ENCODE measurements at places on chromosomes 2 and 18.

DNA sequence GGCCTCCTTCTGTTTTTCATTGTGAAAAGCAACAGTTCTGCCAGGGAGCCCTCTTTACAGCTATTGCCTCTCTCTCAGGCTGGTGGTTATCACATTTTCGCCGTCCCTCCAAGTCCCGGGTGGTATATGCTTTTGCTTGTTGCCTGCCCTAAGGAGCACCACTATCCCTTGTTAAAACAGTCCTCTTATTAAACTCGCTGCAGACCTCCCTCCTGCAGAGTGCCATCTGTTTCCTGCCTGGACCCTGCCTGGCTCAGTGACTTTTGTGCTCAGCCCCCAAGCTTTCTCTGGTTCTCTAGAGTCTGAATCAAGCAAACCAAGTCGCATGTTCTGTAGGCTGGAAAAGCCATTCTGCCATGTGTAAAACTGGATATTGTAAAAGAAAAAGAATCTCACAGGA is 72.1 kb upstream of the FHL2 start:
- no peak for DNase-seq

DNA sequence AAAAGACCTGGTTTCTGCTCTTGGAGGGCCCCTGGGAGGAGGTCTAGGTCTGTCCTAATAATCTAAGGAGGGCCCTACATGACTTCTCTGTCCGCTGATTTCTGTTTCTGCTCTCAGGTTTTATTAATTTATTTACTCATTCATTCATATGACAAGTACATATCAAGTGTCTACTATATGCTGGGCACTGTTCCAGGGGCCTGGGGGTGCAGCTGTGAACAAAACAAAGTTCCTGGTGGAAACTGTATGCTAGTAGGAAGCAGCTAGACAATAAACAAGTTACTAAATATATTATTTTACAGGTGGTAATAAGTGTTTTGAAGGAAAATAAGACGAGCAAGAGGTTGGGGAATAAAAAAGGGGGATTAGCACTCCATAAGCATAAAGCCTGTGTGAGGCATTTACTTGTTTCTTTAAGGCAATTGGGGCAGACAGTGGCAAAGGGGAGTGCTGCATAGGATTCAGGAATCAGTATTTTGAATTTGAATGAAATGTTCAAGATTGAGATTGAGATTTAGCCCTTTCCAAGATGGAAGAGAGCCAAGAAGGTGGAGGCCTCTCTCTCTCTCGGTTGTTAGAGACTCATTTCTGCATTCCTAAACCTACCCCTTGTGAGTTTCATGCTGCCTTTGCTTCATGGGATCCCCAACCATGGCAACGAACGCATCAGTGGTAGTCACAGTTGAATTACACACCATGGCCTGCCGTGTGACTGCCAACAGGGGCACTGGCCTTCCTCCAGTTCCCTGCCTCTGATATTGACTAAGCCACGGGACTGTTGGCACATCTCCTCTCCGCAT is 28.3 kb downstream of the DRC1 start:
- no peak for DNase-seq

DNA sequence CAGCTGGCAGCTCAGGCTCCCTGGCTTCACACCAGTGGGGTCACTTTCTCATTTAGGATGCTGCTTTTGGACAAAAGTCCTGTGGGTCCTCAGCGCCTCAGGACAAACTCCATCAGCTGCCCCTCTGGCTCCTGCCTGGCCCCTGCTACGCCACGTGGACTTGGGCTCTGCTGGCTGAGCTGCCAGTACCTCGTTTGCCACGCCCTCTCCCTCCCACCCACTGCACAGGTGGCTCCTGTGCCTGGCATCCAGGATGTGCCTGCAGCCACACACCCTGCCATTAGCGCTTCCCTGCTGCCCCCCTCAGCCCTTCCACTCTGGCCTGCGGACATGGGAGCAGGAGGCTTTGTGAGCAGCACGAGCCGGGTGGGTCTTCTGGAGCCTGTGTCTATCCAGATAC is 118.9 kb downstream of the ZNF236 start:
- DNase-seq = no peak

DNA sequence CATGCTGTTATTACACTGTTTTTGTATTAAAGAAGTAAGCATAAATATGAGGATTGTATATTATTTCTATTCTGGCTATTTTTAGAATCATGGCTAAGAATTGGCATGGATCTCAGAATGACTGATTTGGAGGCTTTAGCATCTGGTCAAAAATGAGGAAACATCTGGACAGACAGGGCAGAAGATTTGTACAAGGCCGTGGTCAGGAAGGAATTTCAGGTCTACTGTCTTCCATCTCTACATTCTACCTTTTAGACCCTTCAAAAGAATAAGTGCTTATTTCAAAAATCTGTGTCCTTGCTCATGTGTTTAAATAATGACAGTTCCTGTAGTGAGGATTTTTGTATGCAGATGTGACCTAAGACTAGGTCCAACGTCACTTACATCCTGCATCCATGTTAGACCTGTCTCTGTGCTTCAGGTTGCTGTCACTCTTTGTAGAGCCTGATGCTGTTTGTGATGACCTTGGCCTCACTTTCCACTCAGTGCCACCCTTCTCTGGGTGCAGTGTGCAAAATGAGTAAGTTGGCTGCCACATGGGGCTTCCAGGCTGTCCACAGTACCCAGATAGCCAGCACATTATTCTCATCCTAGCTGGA is 54.7 kb upstream of the B3GNT2 start:
- DNase-seq = no peak

- DNase-seq = no peak
Observed at GRCh38 chr18:49813069-49813318, 339 bp downstream of the ACAA2 start.

- no peak for DNase-seq
Observed at GRCh38 chr2:155747531-155747930, 585.0 kb downstream of the NR4A2 start.

All from GF-D8 (cell line).